ENCODE measurements at places on chromosomes 5 and 9.

DNA sequence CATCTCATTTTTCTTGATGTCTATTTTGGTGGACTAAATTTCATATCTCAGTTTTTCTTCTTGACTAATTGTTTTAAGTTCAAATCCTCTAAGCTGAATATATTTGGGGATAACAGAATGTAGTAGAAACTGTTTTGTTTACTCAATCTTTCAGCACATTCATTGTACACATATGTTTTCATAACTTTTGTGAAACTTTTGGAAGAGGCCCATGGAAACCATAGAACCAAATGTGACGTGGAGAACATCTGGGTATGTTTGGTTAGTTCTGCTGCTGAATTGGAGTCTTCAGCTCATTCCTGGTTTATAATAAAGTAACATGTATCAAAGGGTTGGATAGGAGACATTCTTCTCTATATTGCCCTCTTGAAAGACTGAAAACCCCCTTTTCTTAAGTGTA is 88.4 kb downstream of the CCDC171 start:
- no peak for DNase-seq

GRCh38 chr9:37302277-37302676 is 120.2 kb upstream of the GRHPR start:
- no peak for DNase-seq

DNA sequence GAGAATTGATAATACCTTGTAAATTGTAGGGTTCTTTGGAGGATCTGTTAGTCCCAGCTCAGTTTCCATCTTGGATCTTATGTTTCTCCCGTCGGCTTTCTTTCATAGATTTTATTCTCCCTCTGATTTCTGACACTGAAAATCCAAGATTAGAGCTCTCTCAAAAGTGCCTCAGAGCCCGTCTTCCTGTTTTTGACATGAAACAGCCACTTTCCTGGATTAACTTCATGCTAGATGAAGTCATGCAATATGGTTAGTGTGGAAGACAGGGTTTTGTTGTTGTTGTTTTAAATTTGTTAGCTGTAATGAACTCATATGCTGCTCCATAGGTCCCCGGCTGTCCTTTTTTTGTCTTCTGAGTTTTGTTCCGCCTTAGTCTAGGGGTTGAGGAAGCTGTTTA is 51.6 kb upstream of the ZFR start:
- no peak for DNase-seq

GRCh38 chr5:172747471-172747870 is 23.5 kb downstream of the DUSP1 start:
- peak; percentile 32 for DNase-seq

- DNase-seq, result no peak
These were observed 11.3 kb downstream of the AFAP1L1 start for GRCh38 chr5:149282966-149283332.

GRCh38 chr9:91789941-91790340 is 160.1 kb downstream of the ROR2 start:
- DNase-seq, result no peak

- no peak for DNase-seq
These were observed 15.5 kb downstream of the ZBTB34 start for GRCh38 chr9:126875756-126876510.

DNA sequence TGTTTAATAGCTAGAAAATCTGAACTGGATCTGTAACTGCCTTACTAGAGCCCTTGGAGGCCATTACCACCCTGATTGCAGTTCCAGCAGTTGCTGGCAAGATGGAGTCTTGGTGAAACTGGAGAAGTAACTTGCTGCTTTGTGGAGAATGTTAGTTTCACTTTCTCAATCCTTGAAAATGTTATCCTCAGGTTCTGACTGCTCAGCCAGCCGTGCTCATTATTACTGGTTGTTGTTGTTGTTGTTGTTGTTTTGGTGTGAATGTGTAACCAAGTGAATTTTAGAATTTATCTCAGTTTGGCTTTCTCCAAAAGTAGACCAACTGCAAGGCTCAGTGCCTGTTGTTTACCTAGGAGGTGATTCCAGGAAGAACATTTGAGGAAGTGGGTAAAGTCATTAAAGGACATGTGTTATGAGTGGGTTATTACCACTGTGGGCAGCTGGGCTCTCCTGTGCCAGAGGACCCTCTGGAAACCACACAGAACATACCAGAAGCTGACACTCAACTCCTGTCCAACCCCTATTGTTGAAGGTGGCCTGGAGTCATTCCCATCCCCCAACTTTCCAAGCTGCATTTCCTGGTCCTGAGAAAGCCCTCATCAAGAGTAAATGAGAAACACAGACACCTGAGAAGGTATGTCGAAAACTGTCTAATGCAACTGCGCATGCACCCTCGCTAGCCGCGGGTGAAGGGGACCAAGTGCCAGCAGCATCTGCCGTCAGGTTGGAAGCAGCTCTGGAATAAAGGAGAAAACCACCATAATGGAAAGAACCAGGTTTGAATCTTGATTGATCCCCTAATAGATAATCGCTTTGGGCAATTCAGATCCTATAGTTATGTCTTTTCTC is 111.6 kb downstream of the CMYA5 start:
- DNase-seq, result peak; percentile 6
